Muscle of leg (tissue), 16 donors: ENCODE measurements at places on chromosomes 11 and 22. TPM values are rescaled to one million over a fixed set of nuclear protein-coding genes. Genes with fewer than 3 reads are reported as not detected.
A peak's percentile ranks its signal among the peaks of the same experiment; 100 is the strongest.

GRCh38 chr11:79503028-79503427 lies 62.2 kb upstream of the TENM4 start:
- peak; percentile 53 for DNase-seq

DNA sequence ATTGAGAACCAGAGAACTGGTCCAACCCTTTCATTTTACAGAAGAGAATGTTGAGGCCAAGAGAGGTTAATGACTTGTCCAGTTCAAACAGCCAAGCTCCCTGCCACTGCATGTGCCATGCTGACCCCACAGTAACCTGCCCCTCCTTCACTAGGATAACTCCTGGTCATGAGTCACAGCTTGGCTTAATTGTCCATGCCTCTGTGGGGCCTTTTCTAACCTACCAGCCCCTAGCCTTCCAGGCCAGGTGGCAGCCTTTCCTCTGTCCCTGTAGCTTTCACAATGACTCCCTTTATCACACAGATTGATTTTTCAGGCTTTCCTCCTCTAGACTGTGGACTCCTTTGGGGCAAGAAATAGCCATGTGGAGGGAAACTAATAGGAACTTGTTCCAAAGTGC lies 97.2 kb downstream of the PIWIL4 start:
- DNase-seq = no peak

DNA sequence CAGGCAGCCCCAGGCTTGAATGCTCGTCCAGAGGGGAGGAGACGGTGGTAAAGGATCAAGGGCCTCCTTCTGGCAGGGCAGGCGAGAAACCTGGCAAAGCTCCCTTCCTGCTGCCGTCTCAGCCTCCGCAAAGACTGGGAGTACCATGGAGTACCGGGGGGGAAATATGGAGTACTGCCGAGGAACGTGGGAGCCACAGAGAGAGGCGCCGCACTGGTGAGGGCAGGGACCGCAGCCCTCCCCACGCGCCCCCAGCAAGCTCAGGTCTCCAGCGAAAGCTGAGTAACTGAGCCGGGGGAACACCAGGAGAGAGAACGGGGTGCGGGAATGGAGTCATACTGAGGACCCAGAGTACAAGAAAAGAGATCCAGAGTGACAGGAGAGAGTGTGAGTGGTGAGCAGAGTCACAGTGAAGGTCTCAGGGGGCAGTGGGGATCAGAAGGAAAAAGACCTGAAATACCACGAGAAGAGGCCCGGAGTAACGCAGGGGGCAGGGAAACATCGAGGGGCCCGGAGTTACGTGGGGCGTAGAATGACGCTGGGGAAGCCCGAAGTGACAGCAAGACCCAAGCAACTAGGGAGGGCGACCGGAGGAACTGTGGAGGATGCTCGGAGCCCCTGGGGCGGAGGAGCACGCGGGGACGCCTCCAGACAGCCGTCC lies 740 bp downstream of the EML3 start:
- DNase-seq = peak; percentile 79

DNA sequence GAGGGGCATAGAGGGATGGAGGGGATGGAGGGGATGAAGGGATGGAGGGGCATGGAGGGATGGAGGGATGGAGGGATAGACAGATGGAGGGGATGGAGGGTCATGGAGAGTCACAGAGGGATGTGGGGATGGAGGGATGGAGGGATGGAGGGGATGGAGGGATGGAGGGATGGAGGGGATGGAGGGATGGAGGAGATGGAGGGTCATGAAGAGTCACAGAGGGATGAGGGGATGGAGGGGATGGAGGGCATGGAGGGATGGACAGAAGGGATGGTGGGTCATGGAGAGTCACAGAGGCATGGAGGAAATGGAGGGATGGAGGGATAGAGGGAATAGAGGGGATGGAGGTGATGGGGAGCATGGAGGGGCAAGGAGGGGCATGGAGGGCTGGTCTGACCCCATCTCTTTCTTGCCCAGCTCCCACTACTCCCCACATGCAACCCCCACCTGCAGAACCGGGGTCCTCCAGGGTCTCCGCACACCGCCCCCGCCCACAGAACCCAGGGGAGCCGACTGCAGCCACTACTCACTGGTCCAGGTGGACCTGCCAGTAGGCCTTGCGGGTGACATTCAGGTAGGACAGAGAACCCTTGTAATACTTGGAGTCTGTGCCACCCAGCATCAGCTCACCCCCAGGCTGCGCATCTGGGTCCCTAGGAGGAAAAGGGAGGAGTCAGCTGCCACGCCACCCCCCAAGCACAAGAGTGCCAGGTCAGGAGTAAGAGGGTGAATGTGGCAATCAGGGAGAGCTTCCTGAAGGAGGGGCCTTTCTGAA lies 4.2 kb upstream of the IFITM10 start:
- DNase-seq = no peak

DNA sequence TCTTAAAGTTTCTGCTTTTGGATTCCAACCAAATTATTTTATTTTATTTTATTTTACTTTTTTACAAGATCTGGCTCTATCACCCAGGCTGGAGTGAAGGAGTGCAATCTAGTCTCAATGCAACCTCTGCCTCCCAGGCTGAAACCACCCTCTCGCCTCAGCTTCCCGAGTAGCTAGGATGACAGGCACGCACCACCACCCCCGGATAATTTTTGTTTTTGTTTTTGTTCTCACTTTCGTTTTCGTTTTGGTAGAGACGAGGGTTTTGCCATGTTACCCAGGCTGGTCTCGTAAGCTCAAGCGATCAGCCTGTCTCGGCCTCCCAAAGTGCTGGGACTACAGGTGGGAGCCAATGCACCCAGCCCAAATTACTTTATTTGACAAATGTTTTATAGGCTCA lies 219.8 kb downstream of the ETS1 start:
- DNase-seq = no peak

- DNase-seq = no peak
Measured at GRCh38 chr11:16099343-16099900, 256.9 kb downstream of the SOX6 start.

GRCh38 chr11:125517116-125517770 lies 21.2 kb upstream of the FEZ1 start:
- DNase-seq = peak; percentile 82

DNA sequence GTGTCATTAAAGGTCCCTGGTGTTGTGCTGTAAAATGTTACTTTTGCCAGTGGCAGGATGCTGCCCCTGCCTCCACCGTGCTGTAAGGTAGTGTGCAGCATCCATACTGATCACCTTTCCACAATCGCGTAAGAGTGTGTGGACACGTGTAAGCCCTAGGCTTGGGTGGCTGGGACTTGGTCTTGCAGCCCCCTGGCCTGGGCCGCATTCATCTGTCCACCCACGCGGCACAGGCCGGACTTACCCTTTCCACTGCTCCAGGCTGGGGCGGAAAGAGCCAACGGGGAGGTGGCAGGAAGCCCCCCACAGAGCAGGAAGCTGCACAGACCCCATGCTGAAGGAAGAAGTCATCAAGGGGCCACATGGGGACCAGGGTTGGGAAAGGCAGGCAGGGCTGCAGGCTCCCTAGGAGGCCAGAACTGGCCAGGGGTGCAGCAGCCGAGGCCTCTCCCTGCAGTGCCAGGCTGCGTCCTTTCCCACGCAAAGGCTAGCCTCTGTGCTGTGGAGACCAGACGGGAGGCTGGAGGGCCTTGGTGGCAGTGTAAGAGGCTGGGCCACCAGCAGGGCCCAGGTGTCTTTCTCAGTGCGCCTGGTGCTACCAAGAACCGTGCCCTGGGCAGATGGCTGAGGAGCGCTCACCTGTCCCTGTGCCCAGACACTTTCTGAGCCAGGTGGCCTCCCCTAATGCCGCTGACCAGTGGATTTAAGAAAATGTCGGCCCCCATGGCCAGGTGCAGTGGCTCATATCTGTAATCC lies 11.7 kb upstream of the TMEM191C start:
- DNase-seq = no peak

- no peak for DNase-seq
Measured at GRCh38 chr22:48242461-48242864, 1480.0 kb downstream of the TBC1D22A start.

DNA sequence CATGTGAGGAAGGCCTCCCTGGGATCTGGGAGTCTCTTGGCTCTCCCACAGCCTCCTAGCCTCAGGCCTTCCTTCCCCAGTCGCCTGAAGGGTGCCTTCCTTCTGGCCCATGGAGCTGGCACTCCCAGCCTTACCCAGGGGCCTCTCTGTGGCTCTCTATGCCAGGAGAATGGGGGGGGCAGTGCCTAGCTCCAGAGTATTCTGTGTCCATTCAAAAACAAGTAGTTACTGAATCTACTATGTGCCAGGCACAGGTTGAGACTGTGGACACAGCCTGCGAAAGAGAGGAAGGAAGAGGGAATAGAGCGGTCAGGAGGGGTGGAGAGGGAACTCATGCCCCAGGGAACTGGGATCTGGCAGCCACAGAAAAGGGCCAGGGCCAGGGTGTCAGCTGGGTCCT lies 2.7 kb upstream of the PLA2G3 start:
- no peak for DNase-seq

GRCh38 chr11:116689413-116690127 lies 83.2 kb downstream of the BUD13 start:
- no peak for DNase-seq

DNA sequence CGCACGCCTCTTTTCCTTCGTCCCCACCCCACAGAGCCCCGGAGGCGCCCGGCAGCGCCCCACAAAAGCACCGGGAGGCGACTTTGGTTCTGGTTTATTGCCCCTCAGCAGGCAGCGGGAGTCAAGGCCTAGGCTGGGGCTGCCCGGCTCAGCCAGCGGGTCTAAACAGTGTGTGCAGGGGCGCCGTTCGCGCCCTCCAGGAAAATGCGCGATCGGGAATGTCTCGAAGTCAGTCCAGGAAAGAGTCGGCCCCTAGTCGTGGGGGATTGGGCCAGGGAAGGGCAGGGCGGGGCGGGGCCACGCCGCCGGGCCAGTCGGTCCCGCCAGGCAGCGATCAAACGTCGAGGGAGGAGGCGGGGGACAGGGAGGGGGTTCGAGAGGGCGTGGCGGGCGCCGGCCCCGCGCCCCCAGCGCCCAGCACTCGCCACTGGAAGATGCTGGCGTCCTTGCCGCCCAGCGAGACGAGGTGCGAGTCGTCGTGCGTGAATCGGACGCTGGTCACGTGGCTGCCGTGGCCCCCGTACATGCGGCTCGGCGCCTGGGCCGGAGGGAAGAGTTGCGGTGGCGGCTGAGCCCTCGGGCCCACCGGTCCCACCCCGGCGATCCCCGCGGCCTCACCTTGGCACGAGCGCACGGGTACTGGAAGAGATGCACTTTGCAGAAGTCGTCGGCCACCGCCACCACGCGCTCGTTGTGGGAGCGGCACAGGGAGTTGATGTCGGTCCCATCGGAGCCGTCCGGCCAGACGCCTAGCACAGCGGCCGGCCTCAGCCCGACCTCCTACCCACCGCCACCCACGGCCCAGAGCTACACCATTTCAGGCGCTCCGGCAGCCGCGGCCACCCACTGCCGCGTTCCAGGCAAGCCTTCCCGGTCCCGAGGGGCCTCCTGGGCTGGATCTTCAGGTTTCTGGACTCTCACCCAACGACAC lies 741 bp upstream of the MTA2 start:
- peak; percentile 92 for DNase-seq

Gene BTBD18
- polyA plus RNA-seq = 0.07 TPM

Gene FAM180B
- 2.8 TPM for polyA plus RNA-seq

Gene OVOL1
- not detected for polyA plus RNA-seq

Gene MRGPRX4
- not detected for polyA plus RNA-seq

Gene ART1
- polyA plus RNA-seq = 5.2 TPM

Gene E2F8
- 18.9 TPM for polyA plus RNA-seq

Gene SMTNL1
- 169 TPM for polyA plus RNA-seq

Gene GUCY1A2
- polyA plus RNA-seq = 5.8 TPM
